Esophagus squamous epithelium (tissue), 5 donors: ENCODE measurements at places on chromosomes 7 and 10.

- DNase-seq: no peak
Observed at GRCh38 chr7:158657189-158657746, 47.3 kb downstream of the NCAPG2 start.

- DNase-seq: no peak
Observed at GRCh38 chr10:96218826-96219225, 52.5 kb downstream of the BLNK start.

DNA sequence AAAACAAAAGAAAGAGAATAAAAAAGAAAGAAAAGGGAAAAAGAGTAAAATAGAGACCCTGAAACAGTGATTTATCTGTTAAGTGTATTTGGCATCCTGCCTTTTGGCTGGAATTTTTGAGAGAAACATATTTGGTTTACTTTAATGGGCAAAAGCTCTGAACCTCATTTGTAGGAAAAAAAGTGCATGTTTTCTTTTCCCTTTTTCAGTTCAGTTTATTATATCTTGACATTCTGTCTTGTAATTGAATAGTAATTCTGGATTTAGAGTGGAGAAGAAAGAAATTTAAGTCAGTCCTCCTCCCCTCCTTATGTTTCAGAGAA lies 69.5 kb downstream of the ARID5B start:
- DNase-seq: no peak

- DNase-seq: no peak
Observed at GRCh38 chr7:17948526-17949238, 8.4 kb upstream of the SNX13 start.

DNA sequence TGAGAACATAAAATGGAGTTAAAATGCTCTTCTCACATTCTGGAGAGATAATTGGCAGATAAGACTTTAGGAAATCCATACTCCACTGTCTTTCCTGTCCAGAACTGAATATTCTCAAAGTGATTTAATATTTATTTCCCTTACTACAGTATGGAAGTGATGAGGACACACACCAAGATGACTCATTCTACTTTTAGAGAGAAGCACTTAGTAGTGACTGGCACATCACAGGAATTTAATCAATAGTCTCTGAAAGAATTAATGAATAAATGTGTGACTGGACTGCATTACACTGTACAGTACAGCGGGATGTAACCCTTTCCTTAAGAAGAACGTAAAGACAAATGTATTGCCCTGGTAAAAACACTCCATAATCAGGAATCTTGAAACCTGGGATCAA lies 116.7 kb downstream of the SEMA3E start:
- no peak for DNase-seq

DNA sequence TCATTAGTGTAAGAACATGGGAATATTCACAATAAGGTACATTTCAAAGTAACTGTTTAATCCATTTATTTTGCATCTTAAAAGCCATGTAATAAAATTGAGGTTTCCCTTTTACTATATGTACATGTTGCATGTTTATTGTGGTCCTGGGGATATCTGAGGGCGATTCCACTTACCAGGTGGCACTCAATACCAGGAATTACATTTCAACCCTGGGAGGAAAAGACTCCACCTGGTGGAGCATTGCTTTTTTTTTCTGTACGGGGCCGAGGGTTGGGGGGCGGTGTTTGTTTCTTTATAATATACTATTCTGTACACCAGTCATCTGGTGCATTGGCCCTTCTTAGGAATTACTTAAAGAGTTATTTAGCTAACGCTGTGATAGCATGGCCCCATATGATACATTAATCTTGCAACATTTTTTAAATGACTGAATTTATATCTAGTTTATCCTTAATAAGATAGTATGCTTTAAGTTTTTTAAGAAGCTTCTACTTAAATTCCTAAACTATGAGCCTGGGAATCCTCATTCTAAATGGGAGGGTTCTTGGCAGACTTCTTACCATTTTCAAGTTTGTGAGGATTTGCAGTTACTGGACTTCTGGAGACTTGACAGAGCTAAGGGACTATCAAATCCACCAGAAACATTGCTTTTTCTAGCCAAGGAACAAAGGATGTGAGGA lies 7.2 kb upstream of the HGF start:
- no peak for DNase-seq

GRCh38 chr7:151863386-151864079 lies 13.4 kb downstream of the PRKAG2 start:
- DNase-seq: no peak

- no peak for DNase-seq
Observed at GRCh38 chr10:78177491-78178185, 144.0 kb downstream of the RPS24 start.

DNA sequence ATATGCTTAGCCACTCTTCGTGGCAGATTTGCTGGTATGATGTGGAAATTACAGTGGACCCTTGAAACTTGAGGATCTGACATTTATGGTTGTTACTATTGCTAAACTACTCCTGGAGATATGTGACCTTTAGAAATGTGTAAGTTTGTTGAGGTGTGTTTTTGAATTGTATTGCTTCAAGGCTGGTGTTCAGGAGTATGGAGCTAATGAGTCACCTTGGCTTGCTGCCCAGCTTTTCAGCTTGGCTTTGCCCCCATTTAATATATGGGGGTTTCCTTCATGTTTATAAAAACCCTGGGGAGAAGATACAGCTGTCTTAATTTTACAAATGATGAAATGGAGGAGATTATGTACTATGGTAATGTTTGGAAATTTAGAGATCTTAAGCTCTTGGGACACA lies 11.6 kb downstream of the HBP1 start:
- DNase-seq: no peak

DNA sequence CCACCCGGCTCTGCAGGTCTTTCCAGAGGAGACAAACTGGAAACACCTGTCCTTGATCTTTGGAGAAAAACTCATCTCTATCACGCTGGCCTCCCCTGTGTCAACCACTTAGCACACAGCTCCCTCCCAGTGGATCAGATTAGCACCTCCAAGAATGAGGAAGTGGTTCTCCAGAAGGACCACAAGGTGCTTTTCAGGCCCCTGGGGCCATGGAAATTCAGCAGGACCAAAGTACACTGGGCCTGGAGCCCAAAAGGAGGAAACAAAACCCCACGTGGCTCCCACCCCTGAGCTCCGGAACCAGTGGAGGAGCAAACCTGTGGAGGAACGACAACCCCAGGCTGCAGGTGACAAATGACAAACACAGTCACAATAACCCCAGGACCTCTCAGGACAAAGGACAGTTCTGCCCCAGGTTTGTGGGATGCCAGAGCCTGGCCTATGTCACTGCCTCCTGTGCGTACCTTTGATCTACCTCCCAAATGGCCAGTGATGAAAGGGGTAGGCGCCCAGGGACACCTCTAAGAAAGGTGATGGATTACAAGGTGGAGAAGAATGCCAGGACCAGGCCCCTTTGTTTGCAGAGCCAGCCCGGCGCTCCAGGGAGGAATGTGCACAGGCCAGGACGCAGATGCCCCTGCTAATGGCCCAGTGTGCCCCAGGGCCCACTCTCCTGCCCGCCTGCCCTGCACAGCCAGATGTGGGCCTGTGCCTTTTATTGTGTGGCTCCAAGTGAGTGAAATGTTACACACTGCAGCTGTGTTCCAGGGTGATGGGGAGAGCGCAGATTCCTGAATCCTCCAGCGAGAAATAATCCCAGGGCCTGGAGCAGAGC lies 5.7 kb downstream of the TNS3 start:
- no peak for DNase-seq
